ENCODE measurements at places on chromosomes 3 and 15. TPM values are rescaled to one million over a fixed set of nuclear protein-coding genes. Genes with fewer than 3 reads are reported as not detected.
A peak's percentile ranks its signal among the peaks of the same experiment; 100 is the strongest.

- no peak overlapping the region for H3K27ac ChIP-seq
- H3K27me3 ChIP-seq = no peaks in the 10 kb centered on the region
- DNase-seq = no peak
- H3K4me3 ChIP-seq = no peak overlapping the region
- no peaks in the 10 kb centered on the region for H3K36me3 ChIP-seq
Measured at GRCh38 chr3:108450444-108450843, 60.0 kb downstream of the MYH15 start.

GRCh38 chr3:107062787-107063186, 314.5 kb upstream of the CCDC54 start:
- no peaks in the 10 kb centered on the region for H3K27me3 ChIP-seq
- no peak for DNase-seq
- H3K36me3 ChIP-seq = no peaks in the 10 kb centered on the region
- H3K4me1 ChIP-seq = peaks cover 5% of the 10 kb centered on the region

PRR23E gene
- total RNA-seq = not detected

- H3K27ac ChIP-seq = peak overlapping the region; percentile 32
- H3K4me3 ChIP-seq = peak overlapping the region; percentile 57
- DNase-seq = no peak
- H3K4me1 ChIP-seq = no peaks in the 10 kb centered on the region
- no peaks in the 10 kb centered on the region for H3K36me3 ChIP-seq
- H3K27me3 ChIP-seq = peaks cover 5% of the 10 kb centered on the region
Measured at GRCh38 chr15:66935688-66936087, 129.7 kb upstream of the SMAD3 start.

PLCH1 gene
- 0.05 TPM for total RNA-seq

DNA sequence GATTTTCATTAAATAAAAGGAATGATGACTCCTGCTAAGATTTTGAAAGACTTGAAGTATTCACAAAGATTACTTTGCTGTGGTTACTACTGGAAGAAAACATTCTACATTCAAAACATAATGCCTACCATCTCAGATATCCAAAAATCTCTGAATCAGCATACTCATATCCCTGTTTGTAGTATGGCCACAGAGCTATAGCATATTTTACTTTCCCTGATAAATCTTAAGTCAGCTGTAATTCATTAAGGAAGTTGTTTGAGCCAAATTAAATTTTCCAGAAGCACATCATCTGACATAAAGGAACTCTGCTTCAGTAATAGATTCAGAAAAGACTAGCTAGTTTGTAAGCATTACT, 942.0 kb downstream of the ROBO1 start:
- H3K36me3 ChIP-seq = no peaks in the 10 kb centered on the region
- DNase-seq = no peak
- no peaks in the 10 kb centered on the region for H3K27me3 ChIP-seq
- no peak overlapping the region for H3K27ac ChIP-seq
- no peak overlapping the region for H3K4me3 ChIP-seq

GRCh38 chr3:116265320-116265695, 180.0 kb downstream of the LSAMP start:
- no peaks in the 10 kb centered on the region for H3K4me1 ChIP-seq
- no peaks in the 10 kb centered on the region for H3K36me3 ChIP-seq
- no peaks in the 10 kb centered on the region for H3K27me3 ChIP-seq
- H3K27ac ChIP-seq = no peak overlapping the region
- no peak overlapping the region for H3K4me3 ChIP-seq

DNA sequence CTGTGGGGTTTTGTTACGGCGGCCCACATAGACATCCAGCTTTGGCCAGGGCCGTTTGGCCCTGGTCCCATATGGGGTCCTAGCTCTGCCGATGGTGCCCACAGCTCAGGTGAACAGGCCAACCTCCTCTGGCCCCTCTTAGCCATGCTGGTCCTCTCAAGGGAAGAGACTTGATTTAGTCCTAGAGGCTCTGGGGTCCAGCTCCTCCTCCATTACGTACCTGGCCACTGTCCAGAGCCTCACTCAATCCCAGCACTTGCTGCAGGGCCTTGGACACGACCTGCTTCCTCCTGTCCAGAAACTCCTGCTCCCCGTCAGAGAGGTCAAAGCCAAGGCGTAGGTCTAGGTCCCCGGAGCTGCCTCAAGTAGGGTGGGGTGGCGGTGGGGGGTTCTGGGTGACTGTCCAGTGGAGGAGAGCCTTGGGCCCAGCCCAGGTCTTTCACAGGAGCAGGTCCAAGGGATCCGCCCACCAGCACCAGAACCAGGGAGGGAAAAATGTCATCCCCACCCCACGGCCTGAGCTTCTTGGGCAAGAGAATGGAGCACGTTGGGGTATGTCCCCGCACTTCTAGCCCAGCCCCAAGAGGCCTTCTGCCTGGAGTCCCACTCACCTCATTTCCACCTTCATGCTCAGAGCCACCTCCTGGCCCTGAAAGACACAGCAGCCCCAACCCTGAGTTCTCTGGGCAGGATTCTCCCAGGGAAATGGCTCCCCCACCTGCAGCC, 6.8 kb downstream of the PLA2G4F start:
- H3K27me3 ChIP-seq = no peaks in the 10 kb centered on the region
- no peak overlapping the region for H3K4me3 ChIP-seq
- peaks cover 11% of the 10 kb centered on the region for H3K4me1 ChIP-seq
- no peaks in the 10 kb centered on the region for H3K36me3 ChIP-seq
- DNase-seq = no peak
- no peak overlapping the region for H3K27ac ChIP-seq

LDHAL6B gene
- total RNA-seq = not detected

DNA sequence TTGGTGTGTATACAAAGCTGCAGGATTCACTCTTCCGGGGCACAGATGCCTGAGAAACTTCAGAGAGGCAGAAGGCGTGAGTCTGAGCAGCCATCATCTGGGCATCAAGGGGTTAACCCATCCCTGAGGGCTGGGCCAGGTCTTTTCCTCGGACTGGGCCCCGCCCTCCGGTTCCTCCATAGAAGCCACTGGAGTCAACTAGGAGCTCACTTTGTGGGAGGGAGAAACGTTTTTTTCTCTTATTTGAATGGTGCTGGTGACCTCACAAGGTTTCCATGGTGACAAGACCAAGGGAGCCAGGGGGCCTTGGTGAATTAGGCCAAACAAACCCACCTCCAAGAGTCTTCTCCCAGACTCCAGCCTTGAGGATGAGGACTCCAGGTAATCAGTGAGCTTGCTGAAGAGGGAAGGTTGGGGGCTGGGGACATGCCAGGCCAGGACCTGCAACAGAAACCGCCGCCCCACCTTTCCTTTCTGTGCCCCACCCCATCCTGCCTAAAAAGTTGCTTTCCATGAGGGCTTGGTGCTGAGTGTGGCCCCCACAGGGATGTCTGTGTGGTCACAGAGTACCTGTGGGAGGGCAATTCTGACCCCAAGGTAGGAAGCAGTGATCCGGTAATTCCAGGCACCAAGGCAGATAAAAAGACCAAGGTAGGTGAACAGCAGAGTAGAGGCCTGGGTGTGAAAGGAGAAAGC, 14.8 kb upstream of the INSYN1 start:
- no peak for DNase-seq
- no peaks in the 10 kb centered on the region for H3K36me3 ChIP-seq
- H3K27ac ChIP-seq = no peak overlapping the region
- no peaks in the 10 kb centered on the region for H3K27me3 ChIP-seq
- H3K4me3 ChIP-seq = no peak overlapping the region

ZNF660 gene
- 1.2 TPM for total RNA-seq

TERC gene
- total RNA-seq = not detected

- H3K27me3 ChIP-seq = no peaks in the 10 kb centered on the region
- DNase-seq = no peak
- H3K27ac ChIP-seq = no peak overlapping the region
- H3K4me3 ChIP-seq = no peak overlapping the region
- H3K4me1 ChIP-seq = no peaks in the 10 kb centered on the region
Measured at GRCh38 chr15:50330921-50331320, 24.1 kb downstream of the GABPB1 start.

DNA sequence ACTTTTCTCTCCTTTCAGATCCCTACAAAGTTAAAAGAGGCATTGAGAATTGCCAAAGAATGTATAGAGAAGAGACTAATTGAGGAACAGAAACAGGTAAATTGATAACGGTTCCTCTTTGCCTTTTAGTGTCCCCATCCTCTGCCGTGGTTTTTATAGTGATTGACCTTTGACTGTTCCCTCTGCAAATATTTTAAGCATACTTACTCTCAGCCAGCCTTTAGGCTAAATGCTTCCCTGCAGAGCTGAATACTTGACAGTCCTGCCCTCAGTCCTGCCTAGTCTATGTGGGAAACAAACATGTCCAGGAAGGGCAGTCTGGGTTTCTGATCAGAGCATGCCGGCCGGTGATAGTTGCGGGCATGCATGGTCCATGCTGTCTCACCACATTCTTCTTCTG, 24.7 kb downstream of the PDHB start:
- peaks cover 83% of the 10 kb centered on the region for H3K36me3 ChIP-seq
- no peaks in the 10 kb centered on the region for H3K4me1 ChIP-seq
- no peak for DNase-seq
- no peaks in the 10 kb centered on the region for H3K27me3 ChIP-seq

BCHE gene
- 1.4 TPM for total RNA-seq

MASP1 gene
- 8.1 TPM for total RNA-seq

GRCh38 chr3:100695696-100696095, 13.6 kb upstream of the TFG start:
- no peak overlapping the region for H3K27ac ChIP-seq
- no peak overlapping the region for H3K4me3 ChIP-seq
- peaks cover 5% of the 10 kb centered on the region for H3K4me1 ChIP-seq
- no peak for DNase-seq
- no peaks in the 10 kb centered on the region for H3K36me3 ChIP-seq
- peaks cover 9% of the 10 kb centered on the region for H3K27me3 ChIP-seq

ABI3BP gene
- 6.7 TPM for total RNA-seq

- no peak overlapping the region for H3K4me3 ChIP-seq
- H3K27ac ChIP-seq = no peak overlapping the region
- no peaks in the 10 kb centered on the region for H3K4me1 ChIP-seq
- H3K27me3 ChIP-seq = no peaks in the 10 kb centered on the region
- no peak for DNase-seq
- no peaks in the 10 kb centered on the region for H3K36me3 ChIP-seq
Measured at GRCh38 chr3:18556001-18556408, 130.9 kb upstream of the SATB1 start.

DOCK3 gene
- 0.46 TPM for total RNA-seq
